ENCODE measurements at places on chromosomes 4 and X.
A peak's percentile ranks its signal among the peaks of the same experiment; 100 is the strongest.

GRCh38 chrX:7680181-7680580 is 162.8 kb upstream of the VCX start:
- no peak for DNase-seq

- no peak for DNase-seq
These were observed 63.2 kb upstream of the FAM47B start for GRCh38 chrX:34879346-34879745.

DNA sequence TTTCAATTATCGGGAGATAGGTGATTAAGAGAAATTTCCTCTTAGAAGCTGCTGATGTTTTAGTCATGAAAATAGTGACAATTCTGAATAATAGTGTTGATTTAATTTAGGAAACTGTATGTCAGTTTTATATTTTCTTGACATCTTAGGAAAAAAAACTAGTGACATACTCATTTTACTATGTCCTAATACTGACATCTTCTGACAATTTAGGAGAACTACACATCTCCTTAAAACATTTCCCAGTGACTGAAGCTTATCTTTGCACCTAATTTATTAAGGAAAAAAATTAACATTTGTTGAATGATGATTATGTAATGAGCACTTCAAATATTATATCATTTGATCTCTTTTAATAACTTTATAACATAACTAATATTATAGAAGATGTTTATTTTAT is 42.0 kb upstream of the RBMXL3 start:
- no peak for DNase-seq

DNA sequence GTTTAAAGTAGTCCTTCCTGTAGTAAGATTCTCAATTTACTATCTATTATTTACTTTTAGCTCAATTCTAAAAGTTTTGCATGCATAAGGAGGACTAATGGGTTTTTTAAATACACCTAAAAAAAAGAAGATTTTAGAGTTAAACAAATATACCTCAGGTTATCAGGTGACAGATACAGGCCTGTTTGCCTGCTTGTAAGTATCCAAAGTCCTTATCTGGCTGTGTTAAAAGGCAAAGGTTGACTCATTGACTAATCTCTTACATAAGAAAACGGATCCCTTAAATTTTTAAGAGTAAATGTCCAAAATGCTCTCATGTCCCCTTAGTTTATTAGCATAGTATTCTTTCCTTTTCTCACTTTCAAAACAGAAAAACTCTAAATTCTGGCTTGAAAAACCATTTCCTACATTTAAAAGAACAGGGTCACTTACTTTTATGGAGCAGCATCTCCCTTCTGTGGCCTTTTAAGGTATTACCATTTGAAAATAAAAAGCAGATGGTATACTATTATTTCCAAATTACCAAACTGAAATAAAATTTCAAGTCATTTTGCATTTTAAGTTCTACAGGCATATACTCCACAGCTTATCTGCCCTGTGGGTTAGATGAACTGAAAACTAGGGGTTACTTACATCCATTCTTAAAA is 4.5 kb downstream of the CBR4 start:
- DNase-seq, result no peak

DNA sequence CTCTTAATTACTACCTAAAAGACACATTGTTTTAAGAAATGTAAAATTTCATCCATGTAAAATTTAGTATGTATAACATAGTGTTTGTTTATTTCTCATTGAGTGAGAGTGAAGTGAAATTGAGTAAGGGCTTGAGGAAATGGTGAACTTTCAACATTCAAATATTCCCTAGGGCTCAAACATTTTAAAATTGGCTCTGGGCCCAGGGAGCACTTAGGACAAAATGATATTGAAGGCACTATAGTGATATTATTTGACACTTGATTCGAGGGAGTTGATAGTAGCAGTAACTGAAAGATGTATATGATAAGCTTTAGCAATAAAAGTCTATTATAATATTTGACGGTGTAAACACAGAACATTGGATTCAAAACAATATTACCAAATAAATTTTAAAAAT is 1244.0 kb upstream of the TENM3 start:
- no peak for DNase-seq

- no peak for DNase-seq
These were observed 406.2 kb downstream of the MAPK10 start for GRCh38 chr4:85953651-85954018.

DNA sequence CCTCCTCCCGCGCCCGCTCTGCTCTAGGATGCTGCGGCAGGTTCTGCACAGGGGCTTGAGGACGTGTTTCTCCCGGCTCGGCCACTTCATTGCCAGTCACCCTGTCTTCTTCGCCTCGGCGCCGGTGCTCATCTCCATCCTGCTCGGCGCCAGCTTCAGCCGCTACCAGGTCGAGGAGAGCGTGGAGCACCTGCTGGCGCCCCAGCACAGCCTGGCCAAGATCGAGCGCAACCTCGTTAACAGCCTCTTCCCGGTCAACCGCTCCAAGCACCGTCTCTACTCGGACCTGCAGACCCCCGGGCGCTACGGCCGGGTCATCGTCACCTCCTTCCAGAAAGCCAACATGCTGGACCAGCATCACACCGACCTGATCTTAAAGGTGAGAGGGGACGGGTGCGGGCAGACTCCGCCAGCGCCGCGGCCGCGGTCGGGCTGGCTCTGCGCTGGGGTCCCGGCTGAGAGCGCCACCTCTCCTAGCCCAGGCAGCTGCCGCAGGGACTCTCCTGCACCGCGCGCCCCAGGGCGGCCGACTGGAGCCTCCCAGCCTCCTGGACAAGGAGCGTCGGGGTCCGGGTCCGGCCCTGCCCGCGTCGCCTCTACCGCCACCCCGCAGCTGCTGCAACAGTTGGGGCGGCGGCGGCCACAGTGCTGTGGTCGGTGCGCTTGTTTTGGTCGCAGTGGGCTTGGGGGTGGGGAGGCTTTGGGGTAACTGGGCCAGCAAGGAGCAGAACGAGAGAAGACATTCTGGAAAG is at the start of gene PTCHD1:
TSS of gene PTCHD1 (plus strand) at position 2 of the 752 bp plus-strand sequence. CDS start at position 29, 27 bp downstream.
- DNase-seq, result no peak

DNA sequence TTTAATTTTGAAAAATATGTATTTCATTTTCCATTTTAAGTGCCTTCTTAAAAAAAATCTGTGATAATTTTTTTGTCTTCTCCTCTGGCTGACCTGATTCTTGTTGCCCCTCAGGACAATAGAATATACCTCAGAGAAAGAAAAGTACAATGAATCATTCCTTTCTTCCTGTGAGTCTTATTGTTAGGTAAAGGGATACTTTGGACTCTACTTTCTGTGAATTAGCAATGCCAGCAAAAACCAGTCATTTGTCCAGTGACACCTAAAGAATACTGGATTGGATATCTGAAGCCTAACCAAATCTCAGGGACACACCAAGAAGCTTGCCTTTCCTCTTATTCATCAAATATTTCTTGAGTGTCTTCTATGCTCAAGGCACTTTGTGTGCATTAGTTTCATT is 102.1 kb downstream of the AREG start:
- DNase-seq, result no peak

- DNase-seq, result no peak
These were observed 20.1 kb downstream of the SLITRK4 start for GRCh38 chrX:143615851-143616250.

DNA sequence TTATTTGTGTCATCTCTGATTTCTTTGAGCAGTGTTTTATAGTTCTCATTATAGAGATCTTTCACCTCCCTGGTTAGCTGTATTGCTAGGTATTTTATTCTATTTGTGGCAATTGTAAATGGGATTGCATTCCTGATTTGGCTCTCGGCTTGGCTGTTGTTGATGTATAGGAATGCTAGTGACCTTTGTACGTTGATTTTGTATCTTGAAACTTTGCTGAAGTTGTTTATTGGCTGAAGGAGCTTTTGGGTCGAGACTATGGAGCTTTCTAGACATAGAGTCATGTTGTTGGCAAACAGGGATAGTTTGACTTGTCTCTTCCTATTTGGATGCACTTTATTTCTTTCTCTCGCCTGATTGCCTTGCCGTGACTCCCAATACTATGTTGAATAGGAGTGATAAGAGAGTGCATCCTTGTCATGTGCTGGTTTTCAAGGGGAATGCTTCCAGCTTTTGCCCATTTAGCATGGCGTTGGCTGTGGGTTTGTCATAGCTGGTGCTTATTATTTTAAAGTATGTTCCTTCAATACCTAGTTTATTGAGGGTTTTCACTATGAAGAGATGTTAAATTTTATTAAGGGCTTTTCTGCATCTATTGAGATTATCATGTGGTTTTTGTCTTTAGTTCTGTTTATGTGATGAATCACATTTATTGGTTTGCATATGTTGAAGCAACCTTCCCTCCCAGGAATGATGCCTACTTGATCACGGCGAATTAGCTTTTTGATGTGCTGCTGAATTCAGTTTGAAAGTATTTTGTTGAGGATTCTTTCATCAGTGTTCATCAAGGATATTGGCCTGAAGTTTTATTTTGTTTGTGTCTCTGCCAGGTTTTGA is 72.7 kb upstream of the BOD1L1 start:
- no peak for DNase-seq

DNA sequence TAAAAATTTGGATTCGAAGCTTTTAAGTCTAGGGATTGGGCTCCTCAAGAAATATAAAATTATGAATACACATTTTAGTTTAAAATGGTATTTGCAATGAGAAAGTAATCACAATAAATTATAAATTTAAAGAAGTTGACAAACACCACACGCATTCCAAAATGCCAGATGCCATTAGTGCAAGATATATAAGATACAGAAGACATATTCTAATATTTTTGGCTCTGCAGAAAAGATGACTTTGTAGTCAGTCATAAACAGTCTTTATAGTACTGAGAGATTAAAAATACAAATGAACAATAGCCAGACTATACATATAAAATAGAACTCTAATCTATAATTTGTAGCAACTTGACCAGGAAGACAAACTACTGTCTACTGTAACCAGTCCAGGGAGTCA is 309.0 kb upstream of the PABPC4L start:
- no peak for DNase-seq

- no peak for DNase-seq
These were observed 111.1 kb downstream of the SH3RF1 start for GRCh38 chr4:169159624-169160171.

GRCh38 chr4:147219145-147219544 is 261.8 kb upstream of the EDNRA start:
- DNase-seq, result no peak

DNA sequence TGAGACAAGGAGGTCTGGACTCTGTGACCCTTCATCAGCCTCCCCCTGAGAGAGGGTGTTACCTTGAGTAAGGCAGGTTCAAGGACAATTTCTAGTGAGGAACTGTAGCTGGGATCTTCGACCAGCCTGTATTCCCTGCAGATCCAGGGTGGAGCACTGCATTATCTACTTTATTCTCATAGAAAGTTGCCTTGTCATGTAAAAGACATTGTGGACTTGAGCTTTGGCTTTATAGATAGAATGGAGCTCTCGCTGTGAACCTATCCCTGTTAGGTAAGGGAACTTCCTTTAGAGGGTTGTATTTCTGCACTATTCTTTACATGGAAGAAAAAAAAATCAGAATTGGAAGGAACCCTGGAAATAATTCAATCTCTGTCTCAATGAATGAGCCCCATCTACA is 91.4 kb downstream of the MAOA start:
- no peak for DNase-seq

GRCh38 chr4:155679343-155679742 is 12.7 kb downstream of the GUCY1A1 start:
- DNase-seq, result no peak

- no peak for DNase-seq
These were observed 14.2 kb upstream of the CCDC149 start for GRCh38 chr4:24927049-24927448.

DNA sequence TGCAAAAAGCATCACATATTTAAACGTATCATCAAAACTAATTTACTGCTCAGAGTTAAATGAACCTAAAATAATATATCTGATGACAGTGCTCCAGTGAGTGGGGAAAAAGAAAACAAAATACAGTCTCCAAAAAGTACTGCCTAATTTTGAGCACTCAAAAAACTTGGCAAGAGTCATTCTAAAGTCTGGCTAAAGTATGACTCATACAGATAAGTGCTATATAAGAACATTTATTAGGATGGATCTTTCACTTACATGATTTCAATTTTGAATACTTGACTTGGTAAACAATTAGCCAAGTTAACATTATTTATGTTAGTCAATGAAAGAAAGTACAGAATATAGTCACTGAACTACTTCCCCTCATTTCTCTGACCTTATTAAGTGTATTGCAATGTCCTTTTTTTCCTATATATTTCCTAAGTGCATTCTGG is 27.2 kb downstream of the FBXO8 start:
- no peak for DNase-seq

DNA sequence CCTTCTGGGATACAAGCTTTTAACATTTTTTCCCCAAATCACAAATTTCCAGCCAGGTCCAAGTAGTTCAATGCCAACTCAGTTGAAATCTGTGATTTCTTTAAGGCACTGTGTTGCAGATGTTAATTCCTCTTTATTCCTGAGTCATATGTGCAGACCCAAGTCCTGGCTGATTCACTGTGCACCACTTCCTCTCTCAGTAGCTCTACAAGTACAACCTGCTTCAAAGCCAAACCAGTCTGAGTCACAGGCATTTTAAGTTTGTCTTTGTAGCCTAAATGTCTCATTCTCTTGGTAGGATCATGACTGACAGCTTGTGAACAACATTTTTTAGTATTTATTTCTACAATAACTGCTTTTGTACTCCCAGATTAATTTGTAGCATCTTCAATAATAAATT is 165.6 kb upstream of the S100G start:
- DNase-seq, result no peak

GRCh38 chr4:53608242-53608641 is 17.0 kb upstream of the LNX1 start:
- no peak for DNase-seq

DNA sequence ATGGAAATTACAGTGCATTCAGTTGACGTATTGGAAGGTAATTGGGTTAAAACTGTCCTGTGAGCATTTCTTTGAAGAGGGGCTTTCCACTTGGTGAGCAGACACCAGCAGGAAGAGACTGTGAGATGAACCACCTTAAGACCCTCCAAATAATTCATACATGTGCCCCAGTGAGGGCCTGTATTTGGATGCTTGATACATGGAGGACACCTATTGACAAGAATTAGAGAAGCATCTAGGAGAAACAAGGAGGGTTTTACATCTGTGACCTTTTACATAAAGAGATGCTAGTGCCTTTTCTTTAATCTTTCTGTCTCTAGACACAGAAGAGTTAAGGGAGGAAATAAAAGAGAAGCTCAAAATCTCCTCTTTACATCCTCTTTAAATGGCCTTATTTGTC is 1115.3 kb upstream of the IGFBP7 start:
- DNase-seq, result no peak

GRCh38 chr4:6621556-6621927 is 18.9 kb upstream of the MRFAP1 start:
- no peak for DNase-seq

DNA sequence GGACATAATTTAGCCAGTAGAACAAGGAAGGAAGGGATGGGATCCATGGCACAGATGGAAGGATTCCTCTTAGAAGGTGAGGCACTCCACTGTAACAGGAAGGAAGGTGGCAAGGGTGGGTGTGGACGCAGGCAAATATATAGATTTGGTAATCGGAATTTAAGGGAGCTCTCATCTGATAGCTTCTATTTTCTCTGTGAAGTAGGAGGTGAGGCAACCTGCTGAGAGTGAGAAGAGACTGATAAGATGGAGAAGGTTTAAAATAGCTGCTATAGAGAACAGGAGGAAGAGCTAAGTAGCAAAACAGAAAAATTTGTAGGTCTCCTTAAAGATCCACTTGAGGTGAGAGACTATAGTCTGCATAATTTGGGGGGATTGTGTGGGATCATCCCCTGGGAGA is 61.8 kb upstream of the BRS3 start:
- DNase-seq, result no peak

- DNase-seq, result peak; percentile 18
These were observed at the start of gene GPM6B for GRCh38 chrX:13816643-13817627. Gene GPM6B (minus strand): TSS chrX:13817093. CDS start chrX:13816904, 189 bp downstream.
